Esophagus squamous epithelium (tissue), 5 donors: ENCODE measurements at places on chromosomes 6 and 20.

DNA sequence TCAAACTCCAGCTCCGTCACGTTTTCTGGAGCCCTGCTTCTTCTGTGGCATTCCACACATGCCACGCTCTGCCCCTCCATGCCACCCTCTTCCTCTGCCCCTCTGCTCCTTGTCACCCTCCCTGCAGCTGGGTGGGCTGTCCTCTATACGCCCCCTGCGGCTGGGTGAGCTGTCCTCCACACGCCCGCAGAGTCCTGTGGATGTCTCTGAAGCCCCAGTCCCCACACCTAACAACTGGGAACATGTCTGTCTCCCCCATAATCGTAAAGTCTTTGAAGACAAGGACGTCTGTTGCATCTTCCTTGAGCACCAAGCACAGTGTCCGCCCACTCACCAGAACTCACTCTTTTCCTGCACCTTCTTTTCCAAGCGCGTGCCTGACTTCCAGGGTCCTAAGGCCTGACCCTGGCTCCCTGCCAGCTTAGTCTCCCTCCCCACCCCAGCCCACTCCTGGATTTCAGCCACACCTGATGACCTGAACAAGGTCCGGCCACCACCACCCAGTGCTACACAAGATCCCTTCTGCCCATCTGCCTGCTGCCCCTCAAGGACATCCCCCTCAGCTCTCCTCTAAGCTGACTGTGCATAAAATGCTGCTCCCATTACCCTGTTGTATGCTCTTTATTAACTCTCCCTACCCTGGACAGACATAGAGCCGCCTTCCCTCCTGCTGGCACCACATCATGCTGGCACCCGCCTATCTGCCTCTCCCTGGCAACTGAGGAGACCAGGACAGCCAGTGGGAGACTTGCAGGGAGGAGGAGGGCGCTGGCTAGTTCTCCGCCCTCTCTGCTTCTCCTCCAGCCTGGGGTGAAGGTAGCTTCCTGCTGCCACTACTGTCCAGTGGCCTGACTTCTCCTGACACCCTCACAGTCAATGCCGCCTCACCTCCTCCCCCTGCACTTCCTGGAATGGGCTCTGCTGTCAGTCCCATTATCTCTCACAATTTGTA, 10.7 kb upstream of the PRR18 start:
- no peak for DNase-seq

DNA sequence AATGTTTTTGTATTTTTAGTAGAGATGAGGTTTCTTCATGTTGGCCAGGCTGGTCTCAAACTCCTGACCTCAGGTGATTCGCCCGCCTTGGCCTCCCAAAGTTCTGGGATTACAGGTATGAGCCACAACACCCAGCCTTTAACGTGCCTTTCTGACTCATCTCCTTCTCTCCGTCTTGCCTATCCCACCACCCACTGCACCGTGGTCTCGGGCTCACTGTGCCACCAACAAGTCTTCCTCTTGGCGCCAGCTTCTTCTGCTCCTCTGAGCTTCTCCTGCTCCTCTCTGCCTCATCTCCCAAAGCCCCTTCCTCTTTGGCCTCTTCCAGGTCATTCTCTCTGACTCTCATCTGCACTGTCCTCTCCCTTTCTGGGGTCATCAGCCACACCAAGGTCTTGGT, 41.0 kb downstream of the TMEM242 start:
- no peak for DNase-seq

GRCh38 chr6:141403827-141404226, 728.9 kb upstream of the GJE1 start:
- no peak for DNase-seq

DNA sequence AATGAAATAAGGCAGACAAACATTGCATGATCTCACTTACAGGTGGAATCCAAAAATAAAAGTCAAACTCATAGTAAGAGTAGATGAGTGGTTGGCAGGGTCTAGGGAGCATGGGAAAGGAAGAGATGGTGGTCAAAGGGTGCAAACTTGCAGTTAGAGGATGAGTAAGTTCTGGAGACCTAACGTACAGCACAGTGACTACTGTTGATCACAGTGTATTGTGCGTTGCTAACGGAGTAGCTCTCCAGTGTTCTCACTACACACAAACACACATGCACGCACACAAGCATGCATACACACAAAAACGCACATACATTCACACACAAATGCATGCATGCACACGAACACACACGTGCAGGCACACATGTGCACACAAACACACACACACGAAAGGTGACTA, 54.9 kb downstream of the LY86 start:
- DNase-seq, result no peak

DNA sequence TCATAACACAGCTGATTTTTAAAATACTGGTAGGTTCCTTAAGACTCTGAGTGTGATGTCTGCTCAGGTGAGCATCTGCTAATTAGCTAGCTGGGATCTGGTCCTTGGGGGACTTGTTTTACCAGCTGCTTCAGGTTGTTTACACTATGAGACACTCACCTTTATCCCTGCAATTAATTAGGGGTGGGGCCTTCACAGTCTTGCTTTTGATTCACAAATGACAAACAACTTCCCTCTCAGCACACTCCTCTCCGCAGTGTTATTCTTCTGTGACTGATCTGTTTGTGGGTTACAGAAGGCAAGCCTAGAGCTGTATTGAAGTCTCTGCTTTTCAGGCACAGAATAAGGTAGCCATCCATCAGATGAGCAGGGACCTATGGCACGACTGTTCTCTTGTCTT, 62.0 kb upstream of the CD83 start:
- DNase-seq, result no peak

DNA sequence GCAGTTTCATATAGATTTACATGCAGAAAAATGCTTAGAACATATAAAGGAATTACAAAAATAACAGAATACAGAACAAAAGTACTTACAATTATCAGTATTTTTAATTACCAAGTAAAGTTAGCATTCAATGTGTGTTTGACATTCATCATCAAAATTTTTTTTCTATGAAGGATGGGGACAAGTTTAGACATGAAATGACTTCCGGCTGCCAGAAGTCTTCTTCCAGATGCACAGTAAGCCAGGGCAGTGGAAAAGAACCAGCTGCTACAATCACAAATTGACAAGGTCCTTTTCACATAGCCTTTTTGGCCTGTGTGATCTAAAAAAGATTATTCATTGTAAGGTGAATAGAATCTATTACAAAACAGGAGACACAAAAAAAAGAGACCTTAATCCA, 73.8 kb downstream of the HUS1B start:
- no peak for DNase-seq

- DNase-seq, result no peak
These were observed 47.6 kb downstream of the BACH2 start for GRCh38 chr6:90249034-90249433.

DNA sequence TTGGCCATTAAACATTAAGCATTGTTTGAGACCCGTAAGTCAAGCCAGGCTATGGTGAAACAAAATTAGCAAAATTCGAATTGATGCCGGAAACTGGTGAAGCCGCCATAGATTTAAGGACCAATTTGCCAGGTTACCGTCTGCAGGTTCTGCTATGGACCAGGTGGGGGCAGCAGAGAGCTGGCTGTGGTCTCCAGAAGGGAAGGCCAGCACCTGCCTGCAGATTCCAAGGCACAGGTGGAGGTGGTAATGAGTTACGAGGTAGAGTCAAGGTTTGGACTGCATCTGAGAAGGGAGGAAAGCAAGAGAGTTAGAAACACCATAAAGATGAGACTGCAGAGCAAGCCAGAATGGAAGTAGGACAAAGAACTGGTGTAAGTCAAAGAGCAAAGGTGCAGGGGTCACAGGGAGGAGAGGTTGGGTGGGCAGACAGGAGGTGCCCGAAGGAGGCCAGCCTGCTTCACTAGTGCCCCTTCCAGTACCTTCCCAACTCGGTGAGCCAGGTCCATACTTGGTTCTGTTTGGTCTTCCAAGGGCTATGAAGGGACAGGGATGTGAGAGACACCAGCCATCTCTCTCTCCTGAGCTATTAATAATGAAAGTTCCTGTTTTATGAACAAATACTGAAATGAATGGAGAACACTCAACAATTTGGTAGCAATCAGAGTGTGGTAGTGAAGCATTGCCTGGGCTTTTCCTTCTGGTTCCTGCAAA, 131.6 kb upstream of the ESR1 start:
- no peak for DNase-seq

GRCh38 chr6:8953310-8953709, 518.0 kb upstream of the SLC35B3 start:
- no peak for DNase-seq

- DNase-seq, result no peak
These were observed 113.6 kb downstream of the TRERF1 start for GRCh38 chr6:42337985-42338743.

- DNase-seq, result no peak
These were observed 26.8 kb upstream of the SLC9A8 start for GRCh38 chr20:49785852-49786175.

GRCh38 chr6:157428427-157429202, 47.6 kb downstream of the ZDHHC14 start:
- no peak for DNase-seq

GRCh38 chr20:55472704-55473103, 532.6 kb downstream of the CBLN4 start:
- DNase-seq, result no peak

DNA sequence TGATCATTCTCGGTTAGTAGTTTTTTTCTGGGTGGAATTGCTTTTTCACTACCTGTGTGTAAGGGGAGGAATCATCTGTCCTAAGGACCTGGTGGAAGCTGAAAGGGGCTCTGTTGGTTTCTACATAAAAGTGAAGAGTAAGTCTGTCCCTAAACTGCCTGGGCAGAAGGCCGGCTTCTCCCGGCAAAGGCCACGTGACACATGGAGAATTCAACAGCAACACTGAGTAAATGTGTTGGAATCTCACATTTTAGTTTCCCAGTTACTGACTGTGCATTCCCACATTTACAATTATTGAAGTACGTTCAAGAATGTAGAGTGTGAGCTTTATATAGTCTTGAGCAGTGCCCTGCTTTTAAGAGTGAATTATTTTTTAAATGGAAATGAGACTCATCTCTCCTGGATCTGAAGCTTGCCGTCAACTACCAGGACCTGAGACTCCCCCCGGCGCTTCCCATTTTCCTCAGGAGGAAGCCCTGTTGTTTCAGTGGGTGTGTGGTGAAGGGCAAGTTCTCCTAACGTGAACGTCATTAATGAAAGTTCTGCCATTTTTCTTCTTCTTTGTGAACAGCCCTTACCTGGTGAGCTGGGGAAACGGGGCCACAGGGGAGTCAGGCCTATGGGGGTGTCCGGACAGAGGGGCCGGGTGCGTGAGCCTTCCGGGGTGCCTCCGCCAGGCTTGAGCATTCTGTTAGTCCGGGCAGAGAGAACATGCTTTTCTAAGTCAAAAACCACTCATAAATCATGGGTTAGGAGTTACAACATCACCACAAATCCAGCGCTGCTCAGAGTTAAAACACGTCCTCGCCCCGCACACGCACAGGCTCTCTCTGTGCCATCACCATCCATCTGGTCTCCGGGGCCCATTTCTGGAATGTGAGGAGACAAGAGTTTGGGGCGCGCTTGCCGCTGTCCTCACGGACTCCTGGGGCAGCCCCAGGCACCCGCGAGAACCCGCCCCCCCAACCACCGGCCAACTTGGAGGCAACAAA, 56.6 kb upstream of the SMOC2 start:
- no peak for DNase-seq

- DNase-seq, result no peak
These were observed 58.7 kb downstream of the AGPAT4 start for GRCh38 chr6:161215193-161215592.

- DNase-seq, result no peak
These were observed 111.3 kb downstream of the LY86 start for GRCh38 chr6:6699741-6700367.

GRCh38 chr6:53294095-53294494, 54.7 kb downstream of the ELOVL5 start:
- DNase-seq, result no peak

GRCh38 chr6:22899426-22899825, 330.1 kb downstream of the HDGFL1 start:
- DNase-seq, result no peak

DNA sequence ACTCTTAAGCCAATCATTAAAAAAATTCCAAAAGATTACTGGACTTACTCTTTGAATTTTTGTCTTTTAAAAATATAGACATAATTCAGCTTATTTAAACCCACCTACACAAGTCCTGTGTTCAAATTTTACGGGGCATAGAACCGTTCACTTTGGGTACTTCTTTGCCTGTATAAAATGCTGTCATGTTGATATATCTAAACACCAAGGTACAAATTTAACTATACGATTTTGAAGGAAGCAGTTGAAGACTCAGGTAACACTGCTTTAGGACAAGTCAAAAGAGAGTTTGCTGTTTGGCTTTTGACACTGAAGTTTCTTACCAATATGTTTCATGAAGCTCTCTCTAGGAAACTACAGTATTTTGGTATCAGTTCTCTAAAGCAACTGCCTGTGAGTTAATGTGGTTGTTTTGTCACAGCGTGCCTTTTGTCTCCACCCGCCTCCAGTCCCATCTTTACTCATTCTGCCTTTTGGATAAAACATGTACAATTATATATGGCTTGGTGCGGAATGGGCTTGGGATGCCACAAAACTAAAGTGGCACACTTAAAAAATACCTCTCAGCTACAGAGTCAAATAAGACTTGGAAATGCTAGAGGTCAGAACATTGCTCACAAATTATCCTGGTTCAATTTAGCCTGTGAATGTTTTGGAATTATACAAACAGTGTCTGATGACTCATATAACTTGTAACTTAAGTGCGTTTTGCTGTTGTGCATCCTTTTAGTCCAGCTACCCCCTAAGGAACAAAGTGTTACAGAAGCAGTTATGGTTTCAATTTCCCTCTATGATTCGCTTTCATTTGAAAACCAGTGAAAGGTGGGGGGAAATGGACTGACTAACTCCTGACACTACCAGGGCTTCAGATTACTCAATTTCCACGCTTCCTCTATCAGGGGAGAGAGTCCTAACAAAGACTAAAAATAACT, 38.7 kb downstream of the RGS17 start:
- no peak for DNase-seq

- no peak for DNase-seq
These were observed 945.7 kb downstream of the KIF16B start for GRCh38 chr20:15627501-15627903.

DNA sequence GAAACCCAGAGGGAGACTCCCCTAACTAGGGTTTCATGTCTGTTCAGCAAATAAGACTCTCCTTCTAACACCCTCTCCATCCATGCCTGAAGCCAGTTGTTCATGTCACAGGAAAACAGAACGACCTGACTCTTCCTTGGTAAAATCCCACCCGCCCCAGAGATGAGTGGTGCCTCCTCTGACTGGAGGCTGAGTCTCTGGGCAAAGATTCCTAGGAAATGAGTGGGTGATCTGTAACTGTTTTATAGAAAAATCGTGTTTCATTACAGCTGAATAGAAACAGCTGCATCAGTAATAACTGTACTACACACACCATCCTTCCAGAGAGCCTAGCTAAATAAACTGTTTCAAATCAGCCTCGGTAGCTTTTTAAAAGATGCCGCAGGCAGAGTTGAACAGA, 37.4 kb upstream of the MRPS10 start:
- DNase-seq, result no peak

- DNase-seq, result no peak
These were observed 16.6 kb downstream of the HLA-DPB1 start for GRCh38 chr6:33092385-33092784.

- DNase-seq, result no peak
These were observed 64.3 kb downstream of the ANKS1A start for GRCh38 chr6:34953061-34954025.

DNA sequence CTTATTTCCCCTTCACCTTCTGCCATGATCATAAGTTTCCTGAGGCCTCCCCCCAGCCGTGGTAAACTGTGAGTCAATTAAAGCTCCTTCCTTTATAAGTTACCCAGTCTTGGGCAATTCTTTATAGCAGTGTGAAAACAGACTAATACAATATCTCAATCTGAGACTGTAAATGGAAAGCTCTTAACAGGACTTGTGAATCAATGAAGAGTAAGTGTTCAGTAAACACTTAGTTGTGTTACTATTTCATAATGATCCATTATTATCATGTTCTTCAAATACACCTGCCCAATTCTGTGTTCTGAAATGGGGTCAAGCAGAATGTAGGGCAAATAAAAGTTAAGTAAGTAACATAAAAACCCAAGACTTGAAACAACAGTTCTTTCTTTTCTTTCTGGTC, 266.2 kb downstream of the TENT5A start:
- DNase-seq, result no peak
